ENCODE measurements at places on chromosomes 3 and 15.

DNA sequence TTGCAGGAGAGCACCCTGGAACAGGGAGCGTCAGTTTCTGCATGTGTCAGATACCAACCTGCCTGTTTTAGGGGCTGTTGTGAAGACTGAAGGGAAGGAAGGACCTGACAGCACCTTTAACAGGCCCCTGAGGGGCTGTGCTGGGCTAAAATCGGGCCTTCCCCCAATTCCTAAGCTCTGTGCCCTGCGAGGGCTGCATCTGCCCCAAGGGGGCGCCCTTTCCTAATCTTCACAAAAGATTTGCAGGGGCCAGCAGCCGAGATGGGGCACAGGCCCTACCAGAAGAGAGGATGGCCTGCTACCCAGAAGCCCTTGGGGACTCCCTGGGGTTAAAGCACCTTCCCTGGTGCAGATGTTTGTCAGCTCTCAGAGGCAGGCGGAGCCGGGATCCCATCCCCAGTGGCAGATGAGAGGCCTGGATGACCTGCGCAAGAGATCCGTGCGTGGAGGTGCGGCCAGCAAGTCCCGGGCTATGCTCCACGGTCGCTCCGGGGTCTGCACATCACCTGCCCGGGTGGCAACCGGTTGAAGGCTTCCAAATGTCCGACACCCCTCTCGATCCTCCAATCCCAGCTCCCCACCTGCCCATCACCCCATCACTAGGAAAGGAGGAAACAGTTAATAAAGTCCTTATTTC, 53.6 kb downstream of the RHCG start:
- peak; percentile 15 for DNase-seq

GRCh38 chr15:65083262-65083701, 6.7 kb downstream of the KBTBD13 start:
- no peak for DNase-seq

GRCh38 chr3:186790261-186790981, 7.0 kb downstream of the EIF4A2 start:
- DNase-seq: no peak

GRCh38 chr3:75978686-75979085, 193.3 kb upstream of the ZNF717 start:
- DNase-seq: no peak

Measured in NCI-H774 (cell line).